ENCODE measurements at places on chromosomes 4 and X.

DNA sequence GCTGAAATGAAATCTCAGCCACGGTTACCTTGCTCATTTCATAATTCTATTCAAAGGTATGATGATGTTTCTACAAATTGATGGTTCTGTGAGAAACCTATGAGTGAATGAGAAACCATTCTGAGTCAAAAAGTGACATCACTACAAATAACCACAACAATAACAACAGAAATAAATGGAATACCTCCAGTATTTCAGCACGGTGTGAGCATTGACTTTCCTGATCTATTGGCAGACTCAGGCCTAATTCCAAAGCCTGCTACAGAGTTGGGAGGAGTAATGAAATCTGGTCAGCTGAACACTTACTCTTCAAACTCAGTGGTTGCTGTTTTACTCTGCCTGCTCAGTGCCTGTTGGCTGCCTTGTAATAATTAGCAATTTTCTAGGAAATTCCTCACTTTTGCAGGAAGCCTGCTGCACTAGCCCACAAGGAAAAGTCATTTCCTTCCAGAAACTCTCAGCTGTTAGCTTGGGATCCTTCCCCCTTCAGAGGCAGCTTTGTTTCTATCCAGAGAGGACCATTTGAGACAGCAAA, 18.8 kb upstream of the SYNPO2 start:
- peak; percentile 41 for DNase-seq

DNA sequence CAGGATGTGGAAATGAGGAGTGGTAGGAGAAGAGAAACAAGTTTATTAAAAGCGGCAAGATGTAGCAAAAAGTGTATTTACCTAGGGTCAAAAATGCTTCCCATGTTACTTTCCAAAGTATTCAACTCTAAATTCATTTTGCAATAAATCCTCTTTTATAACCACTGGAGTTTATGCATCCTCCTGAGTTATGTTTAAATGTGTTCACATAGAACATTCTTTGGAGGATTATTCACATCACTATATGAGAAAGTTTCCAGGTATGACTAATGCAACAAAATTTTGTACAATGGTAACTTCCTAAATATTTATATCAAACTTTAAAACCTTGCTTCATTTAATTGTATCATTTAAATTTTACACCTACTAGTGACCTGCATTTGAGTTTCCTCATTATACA, 870.6 kb upstream of the SLIT2 start:
- DNase-seq = peak; percentile 85

DNA sequence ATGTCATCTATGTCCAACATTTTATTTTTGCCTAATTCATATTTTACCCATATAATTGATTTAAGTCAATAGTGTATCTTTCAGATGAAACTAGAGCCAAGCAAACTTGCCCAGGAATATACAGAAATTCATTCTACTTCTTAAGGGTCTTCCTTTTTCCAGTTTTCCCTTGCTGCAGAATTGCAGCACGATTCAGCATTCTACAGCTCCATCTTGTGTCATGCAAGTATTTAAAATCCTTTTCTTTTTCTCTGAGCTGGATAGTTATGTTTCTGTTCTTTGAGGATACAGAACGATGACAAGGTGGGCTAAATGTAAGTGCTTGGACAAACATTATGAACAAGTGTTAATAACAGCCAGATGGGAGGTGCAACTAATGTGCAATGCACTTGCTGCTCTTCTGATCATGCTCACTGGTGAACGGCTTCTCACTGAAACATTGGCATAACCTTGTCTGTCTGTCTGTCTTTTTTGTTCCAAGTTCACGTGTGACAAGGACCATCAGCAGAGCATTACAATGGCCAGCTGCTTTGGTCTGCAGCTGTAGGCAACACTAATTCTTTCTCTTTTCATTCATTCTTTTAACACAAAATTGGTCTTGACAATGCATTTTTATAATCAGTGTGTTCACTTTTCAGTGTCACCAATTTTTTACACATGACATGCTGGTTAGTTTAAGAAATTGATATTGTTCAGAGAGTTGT, 1821.7 kb downstream of the ARAP2 start:
- DNase-seq = peak; percentile 5

- DNase-seq = no peak
These were observed 164.7 kb upstream of the SLIT2 start for GRCh38 chr4:20086799-20087521.

DNA sequence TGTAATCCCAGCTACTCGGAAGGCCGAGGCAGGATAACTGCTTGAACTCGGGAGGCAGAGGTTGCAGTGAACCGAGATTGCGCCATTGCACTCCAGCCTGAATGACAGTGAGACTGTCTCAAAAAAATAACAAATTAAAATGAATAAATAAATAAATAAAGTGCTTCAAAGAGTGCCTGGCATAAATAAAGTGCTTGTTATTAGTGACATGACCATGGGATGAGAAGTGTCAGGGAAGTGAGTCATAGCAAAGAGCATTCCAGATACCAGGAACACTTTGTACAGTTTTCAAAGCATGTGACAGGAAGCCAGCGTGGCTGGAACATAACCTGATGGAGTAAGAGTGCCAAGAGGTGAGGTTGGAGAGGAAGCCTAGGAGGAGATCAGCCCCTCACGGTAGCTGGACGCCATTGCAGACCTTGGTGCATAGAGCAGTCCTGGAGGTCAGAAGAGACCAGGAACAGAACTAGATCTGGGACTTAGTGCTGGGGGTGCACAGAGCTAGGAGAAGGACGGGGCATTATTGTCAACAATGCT, 6.0 kb upstream of the WDR13 start:
- DNase-seq = peak; percentile 82

DNA sequence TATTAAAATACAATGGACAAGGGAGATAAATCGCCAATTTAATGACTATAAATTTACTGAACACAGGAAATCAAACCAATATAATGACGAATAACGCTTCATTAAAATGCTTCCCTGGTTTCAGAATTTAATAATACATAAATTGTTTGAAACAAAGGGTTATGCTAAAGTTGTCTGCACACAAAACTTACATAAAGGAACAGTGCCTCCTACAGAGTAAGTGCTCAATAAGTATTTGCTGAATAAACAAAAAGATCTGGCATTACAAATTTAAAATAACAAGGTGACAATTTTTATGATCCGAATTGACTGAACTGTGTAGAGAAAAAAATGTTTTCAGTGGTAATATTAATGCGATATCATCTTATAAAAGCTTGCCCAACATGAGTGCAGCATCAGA, 69.6 kb downstream of the NOCT start:
- peak; percentile 47 for DNase-seq

GRCh38 chr4:62087706-62088105, 887.6 kb downstream of the ADGRL3 start:
- no peak for DNase-seq

- DNase-seq = peak; percentile 1
These were observed 104.0 kb upstream of the MBNL3 start for GRCh38 chrX:132592880-132593279.

DNA sequence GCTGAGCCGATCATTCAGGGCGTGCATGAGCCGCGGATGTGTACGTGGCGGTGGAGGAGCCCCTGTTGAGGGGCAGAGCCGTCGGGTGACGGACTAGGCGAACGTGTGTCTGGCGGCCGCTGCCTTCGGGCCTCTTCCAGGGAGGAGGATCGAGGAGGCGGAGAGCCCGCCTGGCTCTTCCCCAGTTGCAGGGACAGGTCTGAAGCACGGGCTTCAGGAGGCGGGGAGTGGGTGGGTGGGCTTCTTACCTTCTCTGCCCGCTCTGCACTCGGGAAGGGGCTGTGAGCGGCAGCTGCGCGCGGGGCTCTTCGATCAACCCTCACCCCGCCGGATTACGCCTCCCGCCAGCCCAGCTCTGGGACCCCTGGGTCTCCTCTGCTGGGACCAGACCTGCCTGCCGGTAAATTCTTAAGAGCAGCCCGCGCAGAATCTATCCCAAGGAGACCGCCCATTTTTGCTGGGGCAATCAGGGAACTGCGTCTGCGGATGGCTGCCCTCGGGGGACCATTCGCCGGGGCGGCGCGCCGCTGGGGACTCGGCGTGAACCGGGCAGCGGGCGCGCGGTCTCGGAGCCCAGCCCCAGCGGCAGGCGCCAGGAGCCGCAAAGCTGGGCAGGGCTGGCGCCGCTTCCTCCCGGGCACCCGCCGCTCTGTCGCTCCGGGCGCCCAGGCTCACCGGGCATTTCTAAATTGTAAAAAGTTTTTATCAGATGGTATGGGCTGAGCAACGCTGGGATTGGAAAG, 4.9 kb downstream of the PLAC8 start:
- peak; percentile 16 for DNase-seq

All from bronchial epithelial cell (primary cell).